NCI-H1436 treated with DMSO at 0.1 percent for 48 hours (cell line): ENCODE measurements at places on chromosomes 11 and 22.

DNA sequence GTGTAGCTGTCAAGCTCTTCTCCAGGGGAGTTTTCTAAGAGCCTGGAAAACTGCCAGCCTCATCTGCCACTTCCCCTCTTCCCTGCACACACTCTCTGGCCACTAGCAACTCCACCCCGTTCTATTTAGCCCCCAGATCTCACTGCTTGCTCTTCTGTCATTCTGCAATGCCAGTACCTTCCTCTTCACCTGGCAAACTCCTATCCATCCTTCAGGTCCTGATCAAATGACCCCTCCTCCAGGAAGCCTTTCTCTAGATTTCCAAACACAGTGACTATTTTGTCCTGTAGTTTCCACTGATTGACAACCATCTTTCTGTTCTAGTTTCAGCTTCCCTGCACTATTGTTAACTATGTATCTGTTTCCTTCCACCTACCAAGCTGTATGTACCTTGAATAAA, 437.7 kb downstream of the SOX6 start:
- no peak for DNase-seq

- DNase-seq = no peak
Measured at GRCh38 chr11:34259087-34259486, 98.7 kb downstream of the ABTB2 start.

- DNase-seq = no peak
Measured at GRCh38 chr11:121441521-121441920, 10.6 kb upstream of the SORL1 start.

DNA sequence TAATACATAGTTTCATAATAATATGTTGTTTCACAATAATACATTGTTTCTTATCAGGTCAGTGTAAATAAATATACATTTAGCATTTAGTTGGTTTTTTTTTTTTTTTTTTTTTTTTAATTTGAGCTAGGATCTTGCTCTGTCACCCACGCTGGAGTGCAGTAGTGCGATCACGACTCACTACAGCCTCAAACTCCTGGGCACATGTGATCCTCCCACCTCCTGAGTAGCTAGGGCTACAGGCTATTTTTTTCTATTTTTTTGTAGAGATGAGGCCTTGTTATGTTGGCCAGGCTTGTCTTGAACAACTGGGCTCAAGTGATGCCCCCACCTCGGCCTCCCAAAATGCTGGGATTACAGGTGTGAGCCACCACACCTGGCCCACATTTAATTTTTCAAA, 43.5 kb downstream of the MIAT start:
- no peak for DNase-seq

DNA sequence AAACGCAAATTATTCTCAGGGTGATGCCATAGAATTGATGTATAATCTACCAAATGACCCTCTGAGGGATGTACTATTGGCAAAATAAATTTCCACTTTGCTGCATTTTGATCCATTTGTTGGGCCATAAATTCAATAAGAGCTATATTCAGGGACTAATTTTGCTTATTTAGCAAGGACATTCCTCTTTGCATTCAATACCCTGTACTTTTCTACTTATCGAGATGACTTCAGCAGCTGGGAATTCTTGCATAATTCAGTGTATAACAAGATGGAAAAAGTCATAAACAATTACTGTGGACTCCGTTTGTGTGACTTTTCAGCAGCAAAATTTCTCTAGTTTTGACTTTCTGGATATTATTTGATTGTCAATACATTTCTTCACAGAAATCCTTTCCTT, 744.7 kb upstream of the CCDC179 start:
- no peak for DNase-seq

- no peak for DNase-seq
Measured at GRCh38 chr11:94924612-94925011, 48.7 kb downstream of the CWC15 start.

DNA sequence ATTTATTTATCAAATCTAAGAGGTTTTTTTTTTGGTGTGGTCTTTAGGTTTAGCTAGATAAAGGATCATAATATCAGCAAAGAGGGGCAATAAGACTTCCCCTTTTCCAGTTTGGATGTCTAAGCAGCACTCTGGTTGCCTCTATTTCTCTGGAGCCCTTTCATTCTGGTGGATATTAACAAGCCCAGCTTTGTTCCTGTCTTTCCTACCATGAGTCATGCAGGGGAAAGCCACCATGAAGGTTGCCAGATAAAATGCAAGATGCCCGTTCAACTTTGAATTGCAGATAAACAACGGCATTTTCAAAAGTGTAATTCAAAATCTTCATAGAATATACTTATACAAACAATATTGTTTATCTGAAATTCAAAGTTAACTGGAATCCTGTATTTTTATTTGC, 143.6 kb downstream of the ADAMTS15 start:
- DNase-seq = no peak

- DNase-seq = no peak
Measured at GRCh38 chr11:115924744-115925567, 420.7 kb upstream of the CADM1 start.

GRCh38 chr22:49815641-49816091, 12.0 kb downstream of the BRD1 start:
- no peak for DNase-seq

GRCh38 chr11:74777877-74778276, 29.2 kb downstream of the RNF169 start:
- no peak for DNase-seq

GRCh38 chr11:130206141-130206540, 46.6 kb downstream of the ST14 start:
- no peak for DNase-seq

- DNase-seq = no peak
Measured at GRCh38 chr11:86570020-86570419, 102.4 kb downstream of the ME3 start.

- DNase-seq = no peak
Measured at GRCh38 chr11:121889186-121889585, 226.8 kb downstream of the BLID start.

DNA sequence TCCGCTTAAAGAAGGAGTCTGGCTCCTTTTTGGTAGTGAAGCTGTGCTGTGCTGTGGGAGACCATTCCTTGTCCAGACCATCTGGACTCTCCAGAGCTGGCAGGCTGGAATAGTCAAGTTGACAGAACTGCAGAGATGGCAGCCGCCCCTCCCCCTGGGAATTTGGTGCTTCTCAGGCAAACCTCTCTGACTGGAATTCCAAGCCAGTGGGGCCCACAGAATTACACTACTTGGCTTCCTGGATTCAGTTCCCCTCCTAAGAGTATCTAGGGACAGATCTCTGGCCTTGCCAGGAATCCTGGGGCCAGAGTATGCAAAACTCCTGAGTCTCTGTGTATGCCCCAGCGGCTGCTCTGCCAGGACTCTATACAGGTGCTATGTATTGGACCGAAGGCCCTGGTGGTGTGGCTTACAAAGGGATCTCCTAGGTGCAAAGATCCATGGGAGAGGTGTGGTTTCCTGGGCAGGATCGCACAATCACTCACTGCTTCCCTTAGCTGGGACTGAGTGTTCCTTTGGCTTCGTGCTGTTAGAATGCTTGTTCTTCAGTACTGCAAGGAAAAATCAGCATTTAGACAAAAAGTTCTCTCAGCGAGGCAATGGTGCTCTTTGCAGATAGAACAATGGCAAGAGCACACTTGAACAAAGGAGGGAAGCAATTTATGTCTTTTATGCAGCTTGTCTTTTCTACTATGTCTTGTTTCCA, 86.8 kb downstream of the PRMT3 start:
- no peak for DNase-seq
